MCF 10A (cell line): ENCODE measurements at places on chromosomes 6 and 20. TPM values are rescaled to one million over a fixed set of nuclear protein-coding genes. Genes with fewer than 3 reads are reported as not detected.

DNA sequence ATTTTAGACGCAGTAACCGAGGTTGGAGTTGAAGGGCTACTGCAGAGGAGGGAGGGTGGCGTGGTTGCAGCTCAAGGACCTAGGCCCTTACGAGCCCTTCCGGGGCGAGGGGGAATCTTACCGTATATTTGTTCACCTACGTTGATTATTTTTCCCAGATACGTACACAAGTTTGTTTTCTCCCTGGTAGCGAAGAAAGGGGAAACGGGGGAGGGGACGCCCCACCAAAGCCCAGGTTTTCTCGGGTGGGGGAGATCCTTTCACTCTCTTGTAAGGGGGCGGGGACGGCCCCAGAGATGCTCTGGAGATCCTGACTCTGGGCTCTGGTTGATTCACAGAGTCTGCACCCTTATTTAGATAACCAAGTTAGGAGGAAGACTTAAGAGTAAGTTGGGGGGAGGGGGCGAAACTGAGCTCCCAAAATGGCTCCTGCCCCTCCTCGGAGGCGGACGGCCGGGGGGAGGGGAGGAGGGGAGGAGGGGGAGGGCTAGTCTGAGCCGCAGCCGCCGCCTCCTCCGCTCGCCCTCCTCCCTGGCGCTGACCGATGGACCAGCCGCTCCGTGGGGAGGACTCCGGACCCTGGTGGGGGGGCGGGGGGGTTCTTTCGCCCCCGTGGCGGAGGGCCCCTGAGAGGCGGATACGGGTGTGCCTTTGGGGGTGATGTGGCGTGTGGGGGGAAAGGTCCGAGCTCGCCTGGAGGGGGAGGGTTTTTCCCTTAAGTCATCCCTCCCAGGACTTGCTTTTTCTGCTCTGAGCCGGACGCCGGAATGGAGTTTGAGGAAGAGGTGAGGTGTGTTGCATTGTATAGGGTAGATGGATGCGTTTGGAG lies 2.2 kb downstream of the BRD2 start:
- DNase-seq: peak; percentile 93

GRCh38 chr6:6707143-6707542 lies 118.6 kb downstream of the LY86 start:
- DNase-seq: no peak

DNA sequence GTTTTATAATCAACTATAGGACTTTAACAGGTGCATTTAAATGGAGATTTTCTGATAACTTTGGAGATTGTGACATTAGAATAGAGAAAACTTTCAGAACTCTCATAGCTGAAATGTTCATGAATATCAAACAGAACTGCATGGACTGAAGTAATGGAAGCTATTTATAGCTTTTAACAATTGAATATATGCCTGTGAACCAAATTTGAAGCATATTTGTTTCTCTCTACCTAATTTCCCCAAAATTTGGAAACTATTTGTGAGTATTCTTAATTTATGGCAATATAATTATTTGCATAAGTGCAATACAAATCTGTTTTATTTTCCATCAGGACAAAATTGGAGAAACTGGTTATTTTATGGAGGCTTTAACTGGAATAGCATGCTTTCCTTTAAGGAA lies 96.6 kb downstream of the PLG start:
- no peak for DNase-seq

GRCh38 chr20:25233016-25233772 lies 14.7 kb upstream of the PYGB start:
- DNase-seq: peak; percentile 93

Gene HLA-DQB1
- not detected in 2 replicates for total RNA-seq

GRCh38 chr6:64786736-64787135 lies 920.3 kb downstream of the EYS start:
- DNase-seq: no peak

Gene ME1
- total RNA-seq: 16.7 and 17.8 TPM in 2 replicates

- DNase-seq: no peak
These were observed 415.9 kb downstream of the CD83 start for GRCh38 chr6:14533446-14533845.

DNA sequence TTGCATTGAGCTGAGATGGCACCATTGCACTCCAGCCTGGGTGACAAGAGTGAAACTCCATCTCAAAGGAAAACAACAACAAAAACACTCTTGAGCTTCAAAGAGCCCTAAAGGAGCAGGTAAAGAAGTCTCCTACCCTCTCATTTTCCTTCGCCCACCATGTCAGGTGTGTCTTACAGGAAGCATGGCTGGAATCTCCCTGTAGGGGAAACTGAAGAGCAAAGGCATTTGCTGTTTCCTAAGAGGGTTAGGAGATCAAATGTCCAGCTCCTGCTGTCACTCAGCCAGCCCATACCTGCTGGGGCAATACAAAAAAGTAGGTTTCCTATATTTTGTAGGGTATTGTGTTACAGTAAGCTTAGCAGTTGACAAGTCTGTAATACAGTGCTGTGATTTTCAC lies 43.3 kb downstream of the SPATA2 start:
- DNase-seq: no peak

Gene PHIP
- 25.3 and 26.5 TPM in 2 replicates for total RNA-seq

GRCh38 chr20:36861875-36862801 lies 13.8 kb upstream of the TLDC2 start:
- DNase-seq: peak; percentile 98

Gene STMN3
- total RNA-seq: 1.7 and 5.3 TPM in 2 replicates

Gene KCNQ2
- not detected in 2 replicates for total RNA-seq

DNA sequence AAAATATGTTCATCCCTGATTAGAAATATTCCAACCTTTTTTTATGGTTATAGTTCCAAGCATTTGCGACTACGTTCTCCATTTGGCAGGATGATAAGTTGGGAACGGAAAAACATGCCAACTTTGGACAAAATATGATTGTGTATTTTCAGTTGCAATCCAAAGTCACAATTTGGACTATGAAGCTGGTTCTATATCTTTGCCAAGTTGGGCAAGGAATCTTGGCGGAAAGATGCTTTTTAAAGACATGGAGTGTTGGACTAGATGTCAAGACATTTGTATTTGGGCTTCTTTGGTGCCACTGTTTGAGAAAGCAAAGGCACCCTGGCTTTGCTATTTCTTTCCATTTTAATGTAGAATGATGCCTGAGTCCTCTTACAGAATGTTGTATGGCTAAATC lies 33.3 kb upstream of the JAG1 start:
- no peak for DNase-seq

Gene HDGFL1
- not detected in 2 replicates for total RNA-seq

Gene NMBR
- total RNA-seq: not detected in 2 replicates

Gene BPIFA1
- not detected in 2 replicates for total RNA-seq

DNA sequence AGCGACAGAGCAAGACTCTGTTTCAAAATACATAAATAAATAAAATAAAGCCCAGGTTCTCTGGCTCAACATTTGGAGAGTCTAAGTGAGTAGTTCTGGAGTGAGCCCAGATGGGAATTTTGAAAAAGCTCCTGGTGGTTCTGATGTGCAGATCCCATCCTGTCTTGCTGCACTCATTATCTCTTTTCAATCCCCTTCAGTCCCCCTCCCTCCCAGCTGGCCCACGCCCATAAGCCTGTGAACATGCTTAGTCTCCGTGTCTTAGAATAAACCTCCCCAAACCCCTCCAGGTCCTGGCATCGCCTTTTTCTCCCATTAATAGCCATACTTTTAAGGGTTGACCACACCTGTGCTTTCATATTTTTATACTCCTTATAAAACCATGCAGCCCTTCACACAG lies 19.4 kb upstream of the TULP1 start:
- no peak for DNase-seq

Gene HLA-DQB2
- total RNA-seq: not detected in 2 replicates

GRCh38 chr6:135871296-135871695 lies 19.8 kb downstream of the PDE7B start:
- no peak for DNase-seq

Gene SMIM8
- total RNA-seq: 3.2 and 3.7 TPM in 2 replicates

DNA sequence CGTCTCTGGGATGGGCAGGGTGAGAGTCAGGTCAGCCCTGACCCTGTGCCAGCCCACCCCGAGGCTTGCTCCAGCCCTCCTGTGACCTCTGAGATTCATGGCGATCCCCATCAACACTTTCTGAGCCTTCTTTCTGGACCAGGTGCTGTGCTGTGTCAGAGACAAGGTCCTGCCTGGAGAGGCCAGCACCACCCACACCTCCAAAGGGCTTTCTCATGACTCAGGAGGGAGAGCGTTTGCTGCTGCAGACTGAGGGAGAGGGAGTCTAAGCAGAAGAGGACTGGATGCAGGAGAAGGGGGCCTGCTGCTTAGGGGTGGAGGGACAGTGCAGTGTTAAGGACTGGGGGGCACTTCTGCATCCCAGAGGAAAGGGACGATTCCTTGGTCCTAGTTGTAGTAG lies 193.5 kb downstream of the LRFN2 start:
- no peak for DNase-seq

GRCh38 chr20:56755201-56755600 lies 126.1 kb downstream of the TFAP2C start:
- no peak for DNase-seq

DNA sequence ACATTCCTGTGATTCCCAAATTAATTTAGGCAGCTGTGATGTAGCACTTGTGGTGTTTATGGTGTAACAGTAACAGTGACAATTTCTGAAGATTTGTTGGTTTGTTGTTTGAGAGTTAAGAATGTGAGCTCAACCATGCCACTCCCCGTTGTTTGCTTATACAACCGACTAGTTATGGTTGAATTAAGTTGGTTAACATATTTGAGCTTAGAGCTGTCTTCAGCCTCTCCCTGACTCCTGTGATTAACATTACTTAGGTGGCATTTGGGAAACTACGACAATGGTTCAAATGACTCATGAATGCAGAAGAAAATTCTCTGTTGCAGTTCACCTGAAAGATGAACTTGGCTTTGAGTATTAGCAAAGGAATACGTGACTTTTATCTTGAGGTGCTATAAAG lies 35.9 kb upstream of the PRL start:
- no peak for DNase-seq

DNA sequence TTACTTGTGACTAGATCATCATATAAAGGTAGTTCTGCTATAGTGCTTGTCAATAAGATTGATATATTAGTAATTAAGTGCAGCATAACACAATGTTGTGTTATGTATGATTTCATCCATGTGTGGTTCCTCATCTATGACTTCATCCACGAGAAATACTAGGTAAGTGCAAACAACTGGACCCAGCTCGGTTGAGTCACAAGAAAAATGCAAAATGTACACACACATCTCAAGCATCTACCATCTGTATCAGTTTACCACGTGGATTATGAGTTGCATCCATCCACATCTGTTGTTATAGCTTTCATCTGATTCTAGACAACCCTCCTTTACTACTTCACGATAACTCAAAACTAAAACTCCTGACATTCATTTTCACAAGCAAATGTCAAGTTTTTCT lies 517.0 kb upstream of the CITED2 start:
- DNase-seq: no peak

DNA sequence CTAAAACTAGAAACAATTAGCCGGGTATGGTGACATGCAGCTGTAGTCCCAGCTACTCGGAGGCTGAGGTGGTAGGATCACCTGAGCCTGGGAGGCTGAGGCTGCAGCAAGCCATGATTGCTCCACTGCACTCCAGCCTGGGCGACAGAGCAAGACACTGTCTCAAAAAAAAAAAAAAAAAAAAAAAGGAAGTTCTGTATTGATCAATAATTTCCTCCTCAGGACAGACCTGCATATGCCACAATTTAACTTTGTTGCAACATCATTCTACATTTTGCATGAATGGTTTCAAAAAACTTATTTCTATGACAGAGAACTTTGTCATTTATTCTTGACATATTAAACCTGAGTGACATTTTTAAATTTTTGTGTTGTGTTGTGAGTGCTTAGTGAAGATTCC lies 5.5 kb downstream of the DNAJC5 start:
- DNase-seq: no peak

Gene FAM110A
- 9.2 and 13.6 TPM in 2 replicates for total RNA-seq

DNA sequence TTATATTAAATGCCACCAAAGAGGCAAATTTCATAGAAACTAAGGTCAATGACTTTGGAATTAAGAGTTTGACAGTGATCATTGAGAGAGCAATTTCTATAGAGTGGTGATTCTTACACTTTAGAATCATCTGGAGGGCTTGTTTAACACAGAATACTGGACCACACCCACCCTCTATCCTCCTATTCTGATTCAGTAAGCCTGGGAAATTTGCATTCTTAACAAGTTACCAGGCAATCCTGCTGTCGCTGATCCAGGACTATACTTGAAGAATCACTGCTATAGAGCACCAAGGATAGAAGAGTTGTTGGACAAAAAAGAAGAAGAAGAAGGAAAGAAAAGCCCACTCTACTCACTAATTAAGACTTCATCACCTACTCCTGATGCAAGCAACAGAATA lies 21.3 kb upstream of the TBX18 start:
- DNase-seq: peak; percentile 5

- DNase-seq: peak; percentile 54
These were observed 2.4 kb downstream of the FANCE start for GRCh38 chr6:35454391-35455110.

DNA sequence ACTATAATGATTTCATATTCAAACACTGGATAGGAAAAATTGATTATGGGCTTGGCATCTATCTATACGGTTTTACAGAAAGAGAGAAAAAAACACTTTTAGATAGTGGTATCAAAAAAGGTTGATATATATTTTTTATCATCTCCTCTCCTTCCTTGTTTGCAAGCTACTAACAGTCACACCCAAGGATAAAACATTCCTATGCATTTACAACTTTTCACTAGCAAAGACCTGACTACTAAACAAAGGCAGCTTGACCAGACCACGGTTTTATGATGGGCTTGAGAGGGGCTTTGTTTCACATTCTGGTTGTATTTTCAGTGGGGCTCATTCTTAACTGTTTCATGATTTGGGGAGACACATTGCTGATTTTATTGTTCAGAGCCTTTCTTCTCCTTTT lies 477.6 kb upstream of the CITED2 start:
- no peak for DNase-seq

Gene SIRPA
- total RNA-seq: 18.0 and 23.6 TPM in 2 replicates

- DNase-seq: no peak
These were observed 250.6 kb downstream of the BCKDHB start for GRCh38 chr6:80357081-80357480.

Gene PABPC1L
- total RNA-seq: 150 and 182 TPM in 2 replicates

Gene SLC22A1
- 0.86 and 1.4 TPM in 2 replicates for total RNA-seq

Gene SLC22A7
- total RNA-seq: not detected in 2 replicates

Gene CEP162
- total RNA-seq: 2.4 and 2.9 TPM in 2 replicates

Gene SCUBE3
- total RNA-seq: not detected in 2 replicates

Gene OR2H2
- total RNA-seq: not detected in 2 replicates

DNA sequence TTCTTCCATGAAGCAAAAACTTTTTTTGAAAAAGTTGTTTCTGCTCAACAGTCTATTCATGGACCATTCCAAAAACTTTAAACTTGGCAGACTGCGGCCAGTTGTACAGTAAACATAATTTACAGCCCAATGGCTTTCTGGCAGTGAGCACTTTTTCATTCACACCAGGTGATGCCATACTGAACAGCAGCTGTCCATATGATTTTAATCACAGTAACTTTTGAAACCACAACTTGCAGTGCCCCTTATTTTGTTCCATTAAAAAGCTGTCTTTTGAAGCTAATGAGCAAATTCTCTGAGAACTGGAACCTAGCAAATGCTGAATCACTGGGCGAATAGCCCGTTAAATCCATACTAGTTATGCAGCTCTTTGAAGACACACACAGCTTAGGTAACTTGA lies 576.6 kb downstream of the PTPRT start:
- no peak for DNase-seq
